ENCODE measurements at places on chromosomes 2 and 18. TPM values are rescaled to one million over a fixed set of nuclear protein-coding genes. Genes with fewer than 3 reads are reported as not detected.

ZAP70 gene
- total RNA-seq: not detected

HOXD8 gene
- total RNA-seq: 13.4 TPM

TRAK2 gene
- total RNA-seq: 6.5 TPM

FIGN gene
- total RNA-seq: 0.16 TPM

DNA sequence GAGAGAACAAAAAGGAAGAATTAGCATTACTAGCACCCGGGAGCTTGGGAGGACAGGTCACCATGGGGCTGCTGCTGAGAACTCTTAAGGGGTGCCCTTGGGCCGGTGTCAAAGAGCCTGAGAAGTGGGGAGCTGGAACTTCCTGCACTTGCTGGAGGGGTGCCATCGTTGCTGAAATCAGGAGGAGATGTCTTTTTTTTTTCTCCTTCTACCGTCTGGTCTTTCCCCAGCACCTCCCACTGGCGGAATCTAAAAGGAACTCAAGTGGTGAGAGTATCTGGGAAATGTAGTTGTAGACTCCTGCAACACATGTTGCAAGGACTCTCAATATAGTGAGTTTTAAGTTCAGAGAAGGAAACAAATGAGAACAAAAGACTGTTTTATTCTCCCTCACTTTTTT lies 6.1 kb upstream of the AMMECR1L start:
- no peak for DNase-seq
